IPS DF 6.9 (cell line): ENCODE measurements at places on chromosomes 3 and 15.

- DNase-seq: no peak
Observed at GRCh38 chr3:69368129-69368741, 17.7 kb downstream of the FRMD4B start.

DNA sequence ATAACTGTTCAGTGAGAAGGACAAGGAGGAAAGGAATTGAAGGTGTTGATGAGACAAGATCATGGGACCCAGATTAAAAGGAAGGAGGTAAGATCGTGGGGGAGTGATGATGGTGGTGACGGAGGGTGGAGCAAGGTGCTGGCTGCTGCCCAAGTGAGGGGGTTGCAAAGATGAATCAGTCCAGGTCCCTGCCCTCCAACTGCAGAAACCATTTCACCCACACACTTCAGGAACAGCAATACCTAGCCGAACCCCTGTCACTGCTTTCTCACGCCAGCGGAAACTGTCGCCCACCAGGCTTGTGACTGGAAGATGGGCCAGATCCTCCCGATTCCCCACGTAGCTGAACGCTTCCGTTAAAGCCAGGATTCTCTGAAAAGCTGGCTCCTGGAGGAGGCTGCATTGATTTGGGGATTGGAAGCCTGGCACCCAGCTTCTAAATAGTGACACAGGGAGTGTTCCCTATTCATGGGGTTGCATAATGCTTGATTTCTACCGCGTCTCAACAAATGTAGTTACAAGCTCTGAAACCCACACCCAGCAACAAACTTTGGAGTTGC is 3.2 kb upstream of the LSG1 start:
- DNase-seq: no peak

DNA sequence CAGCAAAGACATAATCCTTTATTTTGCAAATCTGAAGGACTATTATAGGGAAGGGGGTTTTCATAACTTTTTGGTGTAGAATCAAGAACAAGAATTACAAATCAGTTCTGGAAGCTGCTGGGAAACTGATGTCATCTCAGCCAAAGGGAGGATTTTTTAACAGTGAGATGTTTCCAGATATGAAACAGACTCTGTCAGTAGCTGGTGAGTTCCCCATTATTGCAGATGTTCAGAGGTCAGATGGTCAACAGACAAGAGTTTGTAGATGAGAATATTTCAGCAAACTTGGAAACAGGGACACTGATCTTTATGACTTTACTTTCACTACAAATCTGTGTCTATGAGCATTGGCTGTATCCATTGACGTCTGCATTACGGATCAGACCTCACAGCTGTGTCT is 71.9 kb upstream of the LPP start:
- DNase-seq: no peak

DNA sequence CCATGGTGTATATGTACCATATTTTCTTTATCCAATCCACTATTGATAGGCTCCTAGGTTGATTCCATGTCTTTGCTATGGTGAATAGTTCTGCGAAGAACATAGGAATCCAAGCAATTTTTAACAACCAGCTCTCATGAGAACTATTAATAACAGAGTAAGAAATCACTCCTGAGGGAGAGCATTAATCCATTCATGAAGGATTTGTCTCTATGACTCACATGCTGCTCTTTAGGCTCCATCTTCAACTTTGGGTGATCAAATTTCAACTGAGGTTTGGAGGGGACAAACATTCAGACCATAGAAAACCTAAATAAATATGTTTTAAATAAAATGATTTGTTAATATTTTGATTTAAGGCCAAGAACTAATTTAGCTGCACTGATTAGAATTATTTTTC is 147.4 kb downstream of the NSUN3 start:
- no peak for DNase-seq

DNA sequence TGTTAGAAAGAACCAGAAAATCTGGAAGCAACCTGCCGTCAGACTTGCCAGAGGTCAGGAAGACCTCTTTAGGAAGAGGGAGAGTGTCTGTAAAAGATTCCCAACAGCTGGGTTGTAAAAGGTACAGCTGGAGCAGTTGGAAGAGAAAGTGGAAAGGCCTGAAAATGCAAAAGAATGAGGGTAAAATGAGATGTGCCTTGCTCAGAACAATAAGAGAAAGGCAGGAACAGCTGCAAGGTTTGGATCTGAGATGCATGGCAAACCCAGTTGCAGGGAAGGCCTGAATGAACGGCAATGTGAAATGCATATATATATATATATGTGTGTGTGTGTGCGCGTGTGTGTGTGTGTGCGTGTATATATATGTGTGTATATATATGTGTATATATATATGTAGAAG is 88.1 kb downstream of the ZIC1 start:
- DNase-seq: no peak

DNA sequence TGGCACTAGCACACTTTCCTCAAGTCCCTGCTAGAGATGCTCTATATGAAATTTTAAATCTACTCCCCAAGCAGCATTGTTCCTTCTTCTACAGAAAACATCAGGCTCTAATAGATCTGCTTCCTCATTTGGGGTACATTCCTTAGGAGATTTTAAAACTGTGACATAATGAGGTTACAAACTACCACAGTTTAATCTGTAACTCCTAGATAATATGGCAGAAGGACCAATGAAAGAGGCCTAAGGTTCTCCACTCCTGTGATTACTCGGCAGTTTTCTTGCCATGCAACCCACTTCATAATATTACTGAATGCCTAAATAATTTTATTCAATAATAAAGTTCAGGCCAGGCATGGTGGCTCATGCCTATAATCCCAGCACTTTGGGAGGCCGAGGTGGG is 16.1 kb downstream of the ZNF106 start:
- DNase-seq: no peak

DNA sequence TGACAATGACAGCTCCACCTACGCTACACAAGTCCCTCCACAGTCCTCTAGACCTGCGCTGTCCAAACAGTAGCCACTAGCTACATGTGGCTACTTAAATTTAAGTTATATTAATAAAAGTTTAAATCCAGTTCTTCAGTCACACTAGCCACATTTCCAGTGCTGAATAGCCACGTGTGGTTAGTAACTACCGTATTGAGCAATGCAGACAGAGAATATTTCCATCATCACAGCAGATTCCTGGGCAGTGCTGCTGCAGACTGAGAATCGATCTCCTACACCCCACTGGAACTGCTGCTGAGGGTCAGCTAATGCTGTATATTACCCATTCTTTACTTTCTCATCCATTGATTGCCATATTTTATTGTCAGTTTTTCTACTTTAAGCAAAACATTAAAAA is 40.9 kb downstream of the HDC start:
- DNase-seq: no peak

DNA sequence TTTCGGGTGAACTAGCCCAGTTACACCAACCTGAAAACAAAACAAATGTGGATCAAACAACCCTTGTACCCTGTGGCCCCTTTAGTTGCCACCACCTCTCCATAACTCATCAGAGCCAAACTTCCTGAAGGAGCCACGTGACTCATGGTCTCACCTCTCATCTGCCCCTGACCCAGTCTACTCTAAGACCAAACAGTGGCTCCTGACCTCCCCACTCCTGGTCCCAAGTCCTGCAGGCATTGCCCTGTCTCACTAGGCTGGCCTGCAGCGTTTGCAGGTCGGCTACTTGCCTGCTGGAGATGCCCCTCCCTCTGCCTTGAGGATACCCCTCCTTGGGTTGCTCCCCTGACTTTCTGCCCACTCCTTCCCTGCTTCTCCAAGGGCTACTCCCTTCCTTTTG is 23.1 kb downstream of the SLC6A11 start:
- DNase-seq: no peak

DNA sequence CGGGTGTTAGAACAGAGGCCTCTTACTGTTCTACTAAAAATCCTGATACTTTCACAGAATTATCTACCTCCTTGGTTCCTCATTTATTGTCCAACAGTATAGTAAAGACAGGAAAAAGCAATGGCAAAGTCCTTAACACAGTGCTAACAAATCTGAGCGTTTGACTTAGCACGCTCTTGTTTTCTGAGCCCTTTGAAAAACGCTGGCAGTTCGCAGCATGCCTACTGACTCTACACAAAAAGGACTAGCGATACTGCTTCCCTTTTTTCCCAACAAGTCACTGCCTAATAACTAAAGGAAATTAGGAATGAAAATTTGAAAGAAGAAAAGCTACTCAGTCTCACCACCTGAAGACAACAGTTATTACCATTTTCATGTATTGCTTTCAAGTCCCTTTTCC is 34.8 kb upstream of the CEMIP start:
- no peak for DNase-seq

GRCh38 chr3:104987859-104988258 is 378.9 kb upstream of the ALCAM start:
- no peak for DNase-seq

DNA sequence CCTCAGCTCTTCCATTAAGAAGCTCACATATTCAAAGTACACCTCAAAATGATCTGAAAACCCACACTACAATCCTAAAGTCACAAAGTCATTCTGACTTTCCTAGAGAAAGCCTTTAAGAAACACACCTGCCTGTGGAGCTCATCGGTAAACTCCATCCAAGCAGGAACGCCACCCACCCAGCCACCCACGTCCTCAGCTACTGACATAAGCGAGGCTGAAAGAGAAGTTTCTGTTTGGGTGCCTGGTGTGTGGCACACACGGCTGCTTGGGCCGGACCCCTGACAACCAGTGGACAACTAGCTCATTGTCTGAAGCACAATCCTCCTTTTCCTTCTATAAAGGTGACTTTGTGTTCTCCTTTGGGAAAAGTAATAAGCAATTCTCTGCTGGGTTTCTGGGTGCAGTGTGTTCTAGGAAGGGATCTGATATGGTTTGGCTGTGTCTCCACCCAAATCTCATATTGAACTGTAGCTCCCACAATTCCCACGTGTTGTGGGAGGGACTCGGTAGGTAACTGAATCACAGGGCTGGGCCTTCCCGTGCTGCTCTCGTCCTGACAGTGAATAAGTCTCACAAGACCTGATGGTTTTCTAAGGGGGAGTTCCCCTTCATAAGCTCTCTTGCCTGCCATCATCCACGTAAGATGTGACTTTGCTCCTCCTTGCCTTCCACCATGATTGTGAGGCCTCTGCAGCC is 26.1 kb downstream of the FAM174B start:
- no peak for DNase-seq

GRCh38 chr3:102443021-102443420 is 8.2 kb downstream of the ZPLD1 start:
- DNase-seq: no peak

- no peak for DNase-seq
Observed at GRCh38 chr3:156633335-156633734, 41.1 kb upstream of the TIPARP start.

- no peak for DNase-seq
Observed at GRCh38 chr3:66344848-66345578, 124.2 kb downstream of the SLC25A26 start.

DNA sequence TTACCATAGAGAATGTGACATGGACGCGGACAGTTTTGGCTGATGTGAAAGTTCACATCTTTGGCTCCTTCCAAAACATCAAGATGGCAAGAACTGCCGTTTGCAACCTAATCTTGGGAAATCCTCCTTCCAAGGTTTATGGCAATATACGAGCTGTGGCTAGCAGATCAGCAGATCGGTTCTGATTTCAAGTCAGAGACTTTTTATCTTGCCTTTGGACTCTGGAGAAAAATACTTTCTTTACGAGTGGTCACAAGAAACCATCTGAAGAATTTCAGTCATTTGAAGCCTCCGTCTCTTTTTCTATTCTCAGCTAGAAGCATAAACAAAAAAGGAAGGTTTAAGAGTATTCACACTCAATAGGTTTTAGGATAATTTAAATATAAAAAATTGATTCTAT is 153.5 kb upstream of the MEIS2 start:
- no peak for DNase-seq

DNA sequence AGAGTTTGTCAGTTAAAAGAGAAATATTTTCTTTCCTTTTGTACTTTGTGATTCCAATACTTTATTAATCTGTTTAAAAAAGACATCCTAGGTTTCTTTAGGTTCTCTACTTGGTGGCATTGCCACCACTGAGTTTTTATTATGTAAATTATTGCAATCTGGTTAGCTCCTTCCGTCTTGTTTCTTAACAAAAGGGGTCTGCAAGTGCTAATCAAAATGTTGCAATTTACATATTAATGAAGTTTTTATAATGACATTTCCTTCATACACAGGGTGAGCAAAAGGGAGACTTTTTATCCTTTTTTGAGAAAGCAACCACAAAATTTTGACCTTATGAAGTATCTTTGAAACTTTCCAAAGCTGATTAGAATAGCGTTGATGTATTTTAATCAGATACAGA is 1307.3 kb downstream of the ROBO2 start:
- no peak for DNase-seq

- DNase-seq: no peak
Observed at GRCh38 chr15:61299075-61299763, 70.1 kb upstream of the RORA start.

DNA sequence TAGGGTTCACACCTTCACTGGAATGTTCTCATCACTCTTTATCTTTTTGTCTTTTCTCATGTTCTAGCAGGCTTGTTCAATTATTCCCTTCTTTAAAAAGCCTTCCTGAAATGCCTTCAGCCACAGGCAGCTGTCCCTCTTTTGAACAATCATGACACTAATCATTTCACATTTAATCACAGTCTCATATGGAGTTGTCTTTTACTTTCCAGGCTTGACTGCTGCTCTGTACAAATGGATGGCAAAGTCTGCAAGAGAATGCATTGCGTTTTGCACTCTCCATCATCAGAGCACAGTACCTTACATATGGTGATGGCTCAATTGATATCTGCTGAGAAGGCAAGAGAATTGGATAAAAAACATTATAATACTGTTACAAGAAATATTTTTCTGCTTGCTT is 529.8 kb downstream of the DIPK2A start:
- DNase-seq: no peak

DNA sequence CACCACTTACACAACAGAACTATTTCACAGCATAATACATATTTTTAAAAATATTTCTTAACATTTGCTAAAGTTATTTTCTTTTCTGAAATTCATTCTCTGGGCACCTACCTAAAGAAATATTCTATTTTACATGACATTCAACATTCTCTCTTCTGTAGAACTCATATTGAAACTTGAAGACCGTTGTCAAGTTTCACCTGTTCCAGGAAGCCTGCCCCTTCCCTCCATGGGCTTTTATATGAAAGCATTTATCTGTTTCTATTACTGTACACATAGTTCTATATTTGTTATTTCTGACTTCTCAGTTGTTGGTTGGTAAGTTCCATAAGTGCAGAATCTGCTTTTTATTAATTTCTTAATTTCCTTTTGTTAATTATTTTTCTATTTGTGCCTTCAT is 204.3 kb upstream of the ALCAM start:
- DNase-seq: no peak

- no peak for DNase-seq
Observed at GRCh38 chr3:59877263-59878037, 827.6 kb upstream of the CFAP20DC start.

GRCh38 chr15:82197733-82198594 is 64.6 kb downstream of the EFL1 start:
- peak; percentile 63 for DNase-seq

GRCh38 chr3:4748701-4749378 is 230.4 kb upstream of the BHLHE40 start:
- DNase-seq: no peak

GRCh38 chr15:59203008-59203407 is 3.6 kb upstream of the LDHAL6B start:
- no peak for DNase-seq

- no peak for DNase-seq
Observed at GRCh38 chr3:131998027-131998426, 36.8 kb downstream of the CPNE4 start.

GRCh38 chr3:161093895-161094294 is 11.3 kb downstream of the B3GALNT1 start:
- no peak for DNase-seq
